ENCODE measurements at places on chromosomes 7 and 10. TPM values are rescaled to one million over a fixed set of nuclear protein-coding genes. Genes with fewer than 3 reads are reported as not detected.

The CLCN1 gene
- under 0.01 TPM for total RNA-seq

The CALCR gene
- total RNA-seq, result not detected

The EBLN1 gene
- total RNA-seq, result not detected

The COX19 gene
- total RNA-seq, result 17.5 TPM

The TMEM139 gene
- total RNA-seq, result 3.7 TPM

The IFIT1B gene
- not detected for total RNA-seq

The MMRN2 gene
- 6.1 TPM for total RNA-seq
